ENCODE measurements at places on chromosomes 1 and 21.

- no peak for DNase-seq
Observed at GRCh38 chr1:22612671-22613571, 23.5 kb upstream of the C1QA start.

GRCh38 chr1:4658643-4659628 is 4.5 kb downstream of the AJAP1 start:
- DNase-seq: no peak

- DNase-seq: peak; percentile 14
Observed at GRCh38 chr1:99766378-99766800, at the start of gene FRRS1. TSS of gene FRRS1 (minus strand) at chr1:99766635. CDS start at chr1:99748768, 17,867 bp downstream.

DNA sequence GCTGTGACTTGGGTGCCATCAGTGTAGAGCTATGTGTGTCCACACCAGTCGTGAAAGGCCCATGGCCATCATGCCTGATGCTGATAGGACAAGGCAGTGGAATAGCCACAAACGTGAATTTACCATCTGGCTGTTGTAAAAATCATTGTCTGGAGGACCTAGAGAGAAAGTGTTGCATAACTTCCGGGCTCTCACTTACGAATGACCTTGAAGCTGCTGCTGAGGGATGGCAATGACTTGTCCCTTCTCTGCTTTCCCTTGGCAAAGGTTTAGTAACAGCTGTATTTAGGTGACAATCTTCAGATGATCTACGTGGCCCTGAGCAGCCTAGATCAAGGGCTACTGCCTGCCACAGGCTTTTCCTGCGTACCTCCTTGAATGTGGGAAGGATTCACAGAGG is 5.8 kb downstream of the ATP1B1 start:
- DNase-seq: no peak

DNA sequence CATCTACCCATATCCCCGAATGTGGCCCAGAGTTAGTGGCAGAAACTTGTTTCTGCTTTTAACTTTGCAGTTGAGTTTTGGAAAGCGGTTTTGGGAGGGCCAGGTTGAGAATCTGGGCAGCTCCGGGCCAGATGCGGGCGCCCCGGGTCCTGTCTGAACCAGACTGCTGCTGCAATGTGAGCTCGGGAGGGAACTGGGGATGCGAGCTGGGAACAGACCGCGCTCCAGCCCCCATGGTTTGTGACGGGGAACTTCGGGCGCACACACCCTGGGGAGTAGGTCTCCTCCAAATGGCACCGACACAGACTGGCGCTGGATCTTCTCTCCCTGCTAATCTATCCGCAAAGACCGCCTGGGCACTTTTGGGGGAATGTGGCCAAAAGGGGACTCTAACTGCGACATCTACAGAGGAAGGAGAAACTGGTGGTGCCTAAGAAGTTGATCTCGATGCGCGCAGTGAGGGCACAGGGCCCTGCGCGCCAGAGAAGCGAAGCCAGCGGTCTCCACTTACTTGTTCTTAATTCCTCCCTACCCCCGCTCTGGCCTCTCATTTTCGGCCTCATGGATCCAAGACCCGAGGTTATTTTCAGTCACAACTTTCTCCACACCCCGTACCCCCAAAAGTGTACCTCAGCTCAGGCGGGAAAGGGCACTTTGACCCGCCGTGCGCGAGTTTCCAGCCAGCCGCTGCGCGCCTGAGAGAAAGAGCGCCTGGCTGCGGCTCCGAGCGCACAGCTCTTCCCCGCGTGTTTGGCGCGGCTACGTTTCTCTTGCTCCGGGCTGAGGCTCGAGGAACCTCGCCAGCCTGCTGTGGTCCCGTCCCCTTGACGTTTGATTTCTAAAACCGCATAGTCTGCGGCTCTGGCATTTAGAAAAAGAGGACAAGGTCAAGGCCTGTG is 411.0 kb upstream of the ESRRG start:
- no peak for DNase-seq

DNA sequence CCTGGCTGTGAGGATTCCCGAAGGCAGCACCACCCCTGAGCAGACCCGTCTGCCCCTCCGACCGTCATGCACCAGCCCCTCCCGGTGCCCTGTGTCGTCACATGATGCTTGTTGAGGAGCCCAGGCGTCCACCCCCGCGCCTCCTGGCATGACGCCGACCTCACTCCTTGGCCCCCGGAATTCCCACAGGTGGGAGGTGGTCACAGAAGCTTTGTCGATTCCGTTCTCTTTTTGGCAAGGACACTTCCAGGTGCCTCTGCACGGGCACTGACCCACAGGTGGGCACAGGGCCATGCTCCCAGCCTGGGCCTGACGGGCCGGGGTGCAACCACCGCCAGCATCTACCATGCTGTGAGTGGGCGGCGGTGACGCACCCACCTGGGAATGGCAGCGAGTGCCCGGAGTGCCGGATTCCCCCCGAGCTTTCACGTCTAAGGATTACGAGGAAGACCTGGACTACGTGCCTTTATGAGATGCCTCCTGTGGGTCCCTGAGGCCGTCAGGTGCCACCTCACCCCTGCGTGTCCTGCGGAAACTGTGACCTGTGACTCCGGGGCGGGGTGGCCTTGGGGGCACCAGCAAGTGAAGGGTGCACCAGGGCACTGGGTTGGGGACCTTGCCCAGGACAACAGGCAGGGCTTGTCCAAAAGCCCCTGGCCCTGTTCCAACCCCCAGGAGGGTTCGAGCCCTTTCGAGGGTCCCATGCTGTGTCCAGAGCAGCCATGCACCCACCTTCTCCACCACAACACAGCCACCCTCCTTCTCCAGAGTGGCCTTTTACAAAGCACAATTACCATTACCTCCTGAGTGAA is 31.4 kb upstream of the COL6A1 start:
- no peak for DNase-seq

DNA sequence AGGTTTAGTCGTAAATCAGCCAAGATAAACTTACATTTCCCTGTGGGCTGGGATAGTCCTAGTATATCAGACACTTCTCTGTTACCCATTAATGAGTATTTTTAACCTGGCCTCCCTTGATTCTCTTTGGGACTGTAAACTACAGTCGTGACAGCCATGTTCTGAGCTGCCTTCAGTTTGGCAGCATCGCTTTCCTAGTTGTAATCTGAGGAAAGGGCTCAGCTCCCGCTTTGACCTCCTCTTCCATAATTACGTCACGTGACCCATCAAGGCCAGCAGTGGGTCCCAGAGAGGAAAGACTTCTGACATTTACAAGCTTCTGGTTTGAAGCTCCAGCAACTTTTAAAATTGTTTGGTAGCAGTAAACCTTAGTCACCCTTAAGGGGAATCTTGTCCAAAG is 34.6 kb upstream of the MTR start:
- DNase-seq: no peak

GRCh38 chr21:29710498-29710897 is 229.3 kb downstream of the GRIK1 start:
- DNase-seq: no peak

GRCh38 chr1:23977187-23977853 is 2.8 kb downstream of the SRSF10 start:
- no peak for DNase-seq

DNA sequence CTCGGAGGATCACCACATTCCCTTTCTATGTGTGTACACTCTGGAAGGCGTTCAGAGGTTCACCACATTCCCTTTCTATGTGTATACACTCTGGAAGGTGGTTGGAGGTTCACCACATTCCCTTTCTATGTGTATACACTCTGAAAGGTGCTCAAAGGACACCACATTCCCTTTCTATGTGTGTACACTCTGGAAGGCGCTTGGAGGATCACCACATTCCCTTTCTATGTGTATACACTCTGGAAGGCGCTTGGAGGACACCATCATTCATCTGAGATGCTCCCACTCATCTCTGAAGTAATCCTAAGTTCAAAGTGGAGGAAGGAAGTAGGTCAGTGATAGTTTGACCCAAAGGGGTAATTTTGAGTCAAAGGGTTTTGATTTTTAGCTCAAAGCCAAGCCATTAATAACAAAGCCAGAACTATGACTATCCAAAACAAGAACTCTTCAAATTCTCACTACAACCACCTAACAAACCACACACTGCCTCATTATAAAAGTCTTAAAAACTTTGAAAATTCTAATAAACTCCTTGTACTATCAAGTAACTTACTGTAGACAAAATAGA is 32.9 kb downstream of the NRIP1 start:
- no peak for DNase-seq

GRCh38 chr1:99811747-99812146 is 38.4 kb upstream of the AGL start:
- no peak for DNase-seq

DNA sequence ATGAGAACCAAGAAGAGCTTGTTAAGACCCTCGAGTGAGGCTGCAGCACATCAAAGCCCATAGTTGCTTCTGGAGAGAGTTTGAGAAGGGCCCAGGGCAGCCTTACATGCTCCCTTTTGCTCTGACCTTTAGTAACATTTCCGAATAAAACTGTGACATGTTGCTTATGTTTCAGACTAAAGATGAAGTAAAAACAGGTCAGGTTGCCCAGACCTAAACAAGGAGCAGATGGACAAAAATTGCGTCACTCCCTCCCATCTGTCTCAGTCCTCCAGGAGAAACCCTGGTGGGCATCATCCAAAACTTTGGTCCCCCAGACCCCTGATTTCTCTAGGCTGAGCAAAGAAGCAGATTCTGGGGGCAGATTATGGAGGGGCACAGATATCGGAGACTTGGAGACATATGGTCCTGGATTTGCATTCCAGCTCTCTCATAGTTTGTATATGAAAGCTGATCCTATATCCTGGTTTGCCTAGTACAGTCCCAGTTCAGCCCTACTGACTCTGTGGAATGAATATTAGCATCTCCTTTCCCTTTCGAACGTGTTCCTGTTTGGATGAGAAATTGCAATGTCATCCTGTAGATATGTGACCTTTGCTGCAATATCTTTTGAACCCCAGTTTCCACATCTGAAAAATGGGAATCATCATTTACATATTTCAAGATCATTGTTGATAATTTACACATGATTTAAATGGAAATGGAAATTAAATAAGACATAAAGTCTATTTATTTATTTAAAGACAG is 304.9 kb upstream of the USP24 start:
- no peak for DNase-seq

GRCh38 chr21:40200126-40200525 is 332.9 kb downstream of the PCP4 start:
- DNase-seq: no peak

DNA sequence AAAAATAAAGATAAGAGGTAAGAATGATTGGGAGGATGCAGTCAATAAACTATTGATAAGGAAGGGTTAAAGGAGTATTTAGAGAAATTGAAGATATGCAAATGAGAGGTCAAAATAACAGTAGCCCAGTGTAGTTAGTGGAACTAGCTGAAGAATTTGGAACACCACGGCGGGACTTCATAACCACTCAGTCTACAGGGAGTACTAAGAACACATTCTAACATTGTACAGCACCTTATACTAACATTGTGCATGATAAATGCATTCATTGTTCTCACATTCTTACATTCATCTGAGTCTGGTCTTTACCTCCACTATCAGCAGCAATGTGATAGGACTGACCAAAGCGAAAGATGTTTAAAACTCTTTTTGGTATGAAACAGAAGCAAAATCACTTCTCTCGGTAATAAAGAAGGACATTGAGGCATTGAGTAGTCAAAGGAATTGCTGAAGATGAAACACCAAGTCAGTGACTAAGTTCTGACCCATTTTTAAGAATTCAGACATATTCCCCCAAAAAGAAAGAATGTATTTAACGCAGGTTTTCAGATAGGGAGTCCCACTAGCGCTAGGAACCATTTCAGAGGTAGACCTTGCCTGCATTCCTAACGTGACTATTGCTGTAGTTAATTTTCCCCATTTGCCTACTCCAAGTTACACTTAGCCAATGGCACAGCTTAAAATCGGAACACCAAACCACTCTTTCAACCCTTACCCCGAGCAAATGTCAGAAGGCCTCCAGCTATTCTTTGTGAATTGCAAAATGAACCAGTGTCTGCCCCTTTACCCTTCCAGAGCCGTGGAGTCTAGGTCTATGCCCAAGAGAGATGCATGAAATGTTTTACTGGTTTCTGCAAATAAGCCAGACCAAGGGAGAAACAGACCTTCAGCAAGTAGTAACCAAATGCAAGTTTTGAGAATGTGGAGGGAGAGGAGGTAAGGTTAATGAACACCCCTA is 108.8 kb upstream of the IRF2BP2 start:
- no peak for DNase-seq

DNA sequence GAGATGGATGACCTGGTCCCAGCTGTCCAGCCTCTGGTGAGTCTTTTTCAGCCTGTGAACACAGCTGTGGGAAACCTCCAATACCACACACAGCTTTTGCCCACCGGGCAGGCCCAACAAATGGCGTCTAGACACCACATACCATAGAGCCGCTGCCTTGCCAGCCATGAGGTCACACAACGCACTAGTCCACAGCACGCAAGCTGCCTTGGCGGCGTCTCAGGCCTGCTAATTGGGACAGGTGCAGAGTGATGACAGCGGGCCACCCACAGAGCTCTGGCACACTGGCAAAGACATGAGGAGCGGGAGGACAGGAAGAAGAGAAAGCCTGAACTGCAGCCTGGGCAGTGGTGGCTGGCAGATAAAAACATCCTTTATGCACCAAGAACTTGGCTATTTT is 125.5 kb downstream of the ADAMTS1 start:
- DNase-seq: no peak

DNA sequence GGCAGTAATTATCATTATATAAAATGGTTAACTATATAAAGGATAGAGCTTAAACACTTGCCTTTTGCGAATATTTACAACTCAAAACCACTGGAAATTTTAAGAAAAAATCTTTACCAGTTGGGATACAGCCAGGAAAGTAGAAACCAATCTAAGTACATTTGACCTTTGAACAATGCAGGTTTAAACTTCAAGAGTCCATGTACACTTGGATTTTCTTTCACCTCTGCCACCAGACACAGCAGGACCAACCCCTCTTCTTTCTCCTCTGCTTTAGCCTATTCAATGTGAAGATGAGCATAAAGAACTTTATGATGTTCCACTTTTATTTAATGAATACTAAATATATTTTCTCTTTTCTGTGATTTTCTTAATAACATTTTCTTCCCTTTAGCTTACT is 361.1 kb downstream of the NEGR1 start:
- no peak for DNase-seq

Measured in AG09309 (cell line).